Activated CD4-positive, alpha-beta T cell treated with anti-CD3 and anti-CD28 coated beads for 4 hours (primary cell): ENCODE measurements at places on chromosomes 5 and 9.

DNA sequence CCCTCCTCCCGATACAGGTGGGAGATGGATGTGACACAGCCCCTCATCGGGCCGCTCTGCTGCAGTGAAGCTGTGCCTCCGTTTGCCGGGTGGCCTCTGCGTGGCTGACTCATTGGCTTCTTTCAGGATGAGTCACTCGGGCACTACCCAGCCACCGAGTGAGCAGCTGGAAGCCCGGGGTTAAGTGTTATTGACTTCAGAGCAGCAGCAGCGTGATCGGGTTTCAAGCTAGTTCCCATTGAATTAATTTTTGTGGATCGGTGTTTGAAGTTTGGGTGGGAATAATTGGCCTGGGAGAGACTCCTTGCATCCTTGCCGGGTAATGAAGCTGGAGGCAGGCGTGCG is 266.4 kb upstream of the IRX4 start:
- DNase-seq: no peak

DNA sequence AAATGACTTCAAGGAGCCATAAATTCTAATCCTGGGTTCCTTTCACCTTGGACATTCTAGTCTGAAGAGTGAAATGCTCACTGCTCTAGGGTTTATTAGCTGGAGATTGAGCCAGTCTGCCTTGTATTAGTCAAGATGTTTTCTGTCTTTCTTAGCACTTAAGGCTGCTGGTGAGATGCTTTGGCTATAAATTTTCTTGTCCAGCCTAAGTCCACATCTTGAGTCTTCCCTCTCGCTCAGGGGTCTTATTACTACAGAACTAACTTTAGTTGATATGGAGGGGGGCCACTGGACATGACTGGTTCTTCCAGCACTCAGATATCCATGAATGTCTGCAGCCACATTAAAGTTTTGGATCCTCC is 316.4 kb downstream of the ARHGAP26 start:
- no peak for DNase-seq

DNA sequence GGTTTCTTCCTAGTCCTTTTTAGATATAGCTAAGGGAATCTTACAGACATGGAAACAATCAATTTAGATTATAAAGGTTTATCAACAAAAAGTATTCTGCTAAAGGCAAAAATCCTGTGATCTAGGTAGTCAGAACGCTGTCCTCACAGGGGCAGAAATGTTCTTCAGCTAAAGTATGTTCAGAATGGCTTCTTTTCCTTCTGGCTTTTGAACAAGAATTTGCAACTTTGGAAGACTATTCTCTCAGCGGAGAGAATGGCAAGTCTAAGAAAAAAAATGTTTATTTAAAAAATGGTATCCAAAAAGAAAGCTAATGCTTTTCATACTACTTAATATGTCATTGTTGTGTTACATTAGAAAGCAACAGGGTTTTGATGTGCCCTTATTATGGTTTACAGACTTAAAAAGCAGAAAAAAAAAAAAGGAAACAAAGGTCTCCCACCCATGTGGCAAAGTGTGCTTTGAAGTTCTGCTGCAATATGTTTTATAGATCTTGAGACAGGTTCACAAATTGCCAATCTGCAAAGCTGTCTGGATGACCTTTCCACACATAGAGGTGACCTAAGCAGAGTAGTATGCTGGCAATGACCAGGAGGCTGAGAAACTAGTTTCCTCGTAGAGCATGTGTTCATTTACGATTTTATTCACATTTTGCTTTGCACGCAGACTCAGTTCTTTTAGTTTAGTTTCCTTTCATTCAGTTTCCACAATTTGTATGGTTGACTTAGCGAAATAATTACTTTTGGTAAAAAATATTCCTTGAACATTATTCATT is 45.1 kb upstream of the PJA2 start:
- no peak for DNase-seq

DNA sequence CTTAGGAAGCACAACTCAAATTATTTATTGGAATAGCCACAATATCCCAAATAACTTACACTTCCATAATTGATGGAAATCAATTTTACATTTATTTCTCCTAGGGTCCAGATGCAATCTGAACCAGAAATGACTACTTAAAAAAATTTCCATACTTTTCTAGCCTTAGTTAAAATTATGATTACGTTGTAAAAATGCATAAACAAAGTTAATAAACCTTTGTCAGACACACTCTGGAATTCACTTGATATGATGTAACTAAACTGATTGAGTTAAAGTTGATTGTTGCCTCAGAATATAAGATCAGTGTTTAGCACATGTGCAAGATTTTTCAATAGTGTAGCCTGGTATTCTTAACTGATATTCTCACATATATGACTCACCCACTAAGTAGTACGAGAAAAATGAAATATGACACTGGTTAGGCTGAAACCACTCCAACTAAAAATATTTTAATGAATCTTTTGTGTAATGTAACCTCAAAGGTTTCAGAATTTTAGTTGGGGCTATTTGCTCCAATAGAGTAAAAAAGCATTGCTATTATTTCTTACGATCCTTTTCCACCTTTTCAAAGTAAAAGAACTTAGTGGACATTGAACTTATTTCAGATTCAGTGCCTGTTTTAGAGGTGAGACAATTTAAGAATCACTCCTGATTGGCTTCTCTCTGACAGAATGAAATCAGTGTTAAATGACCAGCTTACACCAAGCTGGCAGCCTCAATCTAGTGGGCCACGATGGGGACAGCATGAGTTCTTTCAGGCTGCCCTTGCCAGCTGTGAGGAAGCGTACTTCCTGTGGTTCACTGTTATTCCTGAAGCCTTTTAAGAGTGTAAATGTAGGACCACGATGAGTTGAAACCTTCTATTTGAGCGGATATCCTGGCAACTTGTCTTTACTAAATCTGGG is 277.2 kb upstream of the CDH9 start:
- DNase-seq: no peak

DNA sequence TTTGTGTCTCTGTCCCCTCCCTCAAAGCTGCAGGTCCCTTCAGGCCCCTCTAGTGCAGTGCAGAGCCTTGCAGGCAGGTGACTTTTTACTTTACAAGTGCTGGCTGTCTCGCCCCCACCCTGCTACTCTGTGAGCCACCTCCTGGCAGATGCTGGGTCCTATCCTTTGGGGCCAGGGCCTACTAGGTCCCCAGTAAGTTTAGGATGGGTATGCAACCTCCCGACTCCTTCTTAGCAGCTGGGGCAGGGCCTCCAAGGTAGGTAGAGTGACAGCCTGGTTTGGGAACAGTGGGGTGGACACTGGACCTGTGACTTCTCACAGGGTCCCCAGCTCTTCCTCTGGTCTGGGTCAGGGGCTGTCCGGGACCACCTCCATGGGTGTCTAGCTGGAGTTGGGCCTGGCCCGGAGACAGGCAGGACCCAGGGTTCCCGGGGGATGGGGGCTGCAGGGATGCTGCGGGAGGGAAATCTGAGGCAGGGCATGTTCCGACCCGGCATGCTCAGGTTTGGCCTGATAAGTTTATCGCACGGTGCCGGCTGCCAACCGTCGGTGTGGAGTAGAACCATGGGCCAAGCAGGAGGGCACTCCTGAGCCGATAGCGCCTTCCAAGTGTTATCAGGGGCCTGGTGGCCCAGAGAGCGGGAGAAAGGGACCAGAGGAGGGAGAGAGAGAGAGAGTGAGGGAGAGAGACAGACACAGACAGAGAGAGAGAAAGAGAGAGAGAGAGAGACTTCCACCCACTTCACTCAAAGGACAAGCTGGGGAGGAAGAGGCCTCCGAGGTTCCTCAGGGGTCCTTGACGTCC is 20.5 kb downstream of the GFI1B start:
- DNase-seq: no peak

DNA sequence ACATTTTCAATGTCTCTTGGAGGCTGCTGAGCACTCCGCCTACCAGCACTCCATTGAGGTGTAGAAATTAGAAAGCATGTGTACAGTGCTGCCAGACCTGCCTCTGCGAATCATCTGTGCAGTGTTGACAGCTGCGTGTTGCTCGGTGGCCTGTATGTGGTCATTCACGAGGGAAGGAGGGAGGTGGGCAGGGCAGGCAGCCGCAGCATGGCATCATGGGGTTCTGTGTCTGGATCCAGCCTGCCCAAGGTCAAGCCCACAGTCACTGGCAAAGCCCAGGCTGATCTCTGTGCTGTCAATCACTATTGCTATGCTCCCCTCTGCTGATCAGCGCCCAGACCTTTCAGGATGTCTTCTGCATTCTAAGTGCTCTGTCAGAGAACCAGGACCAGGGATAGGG is 8.0 kb upstream of the PDZD2 start:
- no peak for DNase-seq

DNA sequence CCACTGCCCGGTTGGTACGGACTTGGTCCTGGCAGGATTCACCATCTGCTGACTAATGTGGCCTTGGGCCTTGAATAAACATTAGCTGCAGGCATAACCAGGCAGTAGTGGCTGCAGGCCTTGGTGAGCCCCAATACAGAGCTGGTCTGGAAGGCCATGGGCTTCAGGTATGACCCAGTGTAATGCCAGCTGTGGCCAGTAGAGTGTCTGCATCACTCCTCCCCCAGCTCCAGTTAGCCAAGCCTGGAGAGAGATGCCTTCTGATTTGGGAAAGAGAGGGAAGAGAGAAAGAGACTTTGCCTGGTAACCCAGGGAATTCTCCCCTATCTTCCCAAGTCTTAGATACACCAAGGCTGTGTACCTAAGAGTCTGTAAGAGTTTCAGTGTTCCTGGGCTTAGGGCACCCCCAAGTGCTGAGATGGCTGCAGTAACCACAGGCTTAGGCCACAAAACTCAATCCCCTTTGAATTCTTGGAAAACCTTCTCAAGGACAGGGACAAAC is 5.6 kb upstream of the C5 start:
- no peak for DNase-seq

DNA sequence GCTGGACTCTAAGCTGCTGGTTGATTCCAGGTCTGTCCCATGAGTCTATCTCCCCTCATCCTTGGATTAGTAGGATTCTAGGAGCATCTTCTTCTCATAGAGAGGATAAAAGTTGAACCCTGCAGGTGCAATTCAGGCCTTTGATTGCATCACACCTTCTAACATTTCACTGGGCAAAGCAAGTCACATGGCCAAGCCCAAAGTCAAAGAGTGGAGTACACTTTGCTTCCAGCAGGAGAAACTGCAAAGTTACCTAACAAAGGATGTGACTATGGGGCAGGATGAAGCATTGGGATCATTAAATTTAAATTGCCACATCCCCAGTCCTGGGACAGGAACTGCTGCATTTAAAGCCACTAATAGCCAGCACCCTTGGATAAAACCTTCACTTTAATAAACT is 51.0 kb upstream of the EGFLAM start:
- DNase-seq: no peak

DNA sequence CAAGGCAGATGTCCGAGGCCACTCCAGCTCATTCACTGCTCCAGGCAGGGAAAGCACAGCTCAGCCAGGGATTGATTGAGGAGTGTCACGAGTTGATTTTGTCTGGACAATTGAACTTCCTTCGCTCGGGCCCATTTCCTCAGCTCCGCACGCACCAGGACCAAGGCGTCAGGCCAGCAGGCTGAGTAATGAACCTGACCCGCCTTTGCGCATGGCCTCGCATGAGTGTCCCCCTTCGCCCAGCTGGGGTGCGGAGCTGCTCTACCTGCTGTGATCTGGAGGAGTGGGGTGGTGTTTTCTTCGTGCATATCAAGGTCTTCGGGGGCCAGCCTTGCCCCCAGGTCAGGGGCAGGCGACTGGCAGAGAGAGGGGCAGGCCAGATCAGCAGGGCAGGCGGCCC is 44.0 kb downstream of the VAV2 start:
- DNase-seq: no peak

DNA sequence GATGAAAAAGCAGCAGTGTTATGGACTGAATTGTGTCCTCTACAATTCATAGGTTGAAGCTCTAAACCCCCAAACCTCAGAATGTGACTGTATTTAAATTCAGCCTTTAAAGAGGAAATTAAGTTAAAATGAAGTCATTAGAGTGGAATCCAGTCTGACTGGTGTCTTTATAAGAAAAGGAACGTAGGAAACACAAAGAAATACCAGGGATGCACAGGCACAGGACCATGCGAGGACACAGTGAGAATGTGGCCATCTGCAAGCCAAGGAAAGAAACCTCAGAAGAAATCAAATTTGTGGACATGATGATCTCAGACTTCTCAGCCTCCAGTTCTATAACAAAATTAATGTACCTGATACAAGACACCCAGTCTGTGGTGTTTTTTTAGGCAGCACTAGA is 971.2 kb upstream of the CDH9 start:
- DNase-seq: no peak

- DNase-seq: no peak
Measured at GRCh38 chr5:1188464-1188863, 12.9 kb upstream of the SLC6A19 start.

- peak; percentile 42 for DNase-seq
Measured at GRCh38 chr5:96997265-96997859, 61.5 kb downstream of the LNPEP start.

DNA sequence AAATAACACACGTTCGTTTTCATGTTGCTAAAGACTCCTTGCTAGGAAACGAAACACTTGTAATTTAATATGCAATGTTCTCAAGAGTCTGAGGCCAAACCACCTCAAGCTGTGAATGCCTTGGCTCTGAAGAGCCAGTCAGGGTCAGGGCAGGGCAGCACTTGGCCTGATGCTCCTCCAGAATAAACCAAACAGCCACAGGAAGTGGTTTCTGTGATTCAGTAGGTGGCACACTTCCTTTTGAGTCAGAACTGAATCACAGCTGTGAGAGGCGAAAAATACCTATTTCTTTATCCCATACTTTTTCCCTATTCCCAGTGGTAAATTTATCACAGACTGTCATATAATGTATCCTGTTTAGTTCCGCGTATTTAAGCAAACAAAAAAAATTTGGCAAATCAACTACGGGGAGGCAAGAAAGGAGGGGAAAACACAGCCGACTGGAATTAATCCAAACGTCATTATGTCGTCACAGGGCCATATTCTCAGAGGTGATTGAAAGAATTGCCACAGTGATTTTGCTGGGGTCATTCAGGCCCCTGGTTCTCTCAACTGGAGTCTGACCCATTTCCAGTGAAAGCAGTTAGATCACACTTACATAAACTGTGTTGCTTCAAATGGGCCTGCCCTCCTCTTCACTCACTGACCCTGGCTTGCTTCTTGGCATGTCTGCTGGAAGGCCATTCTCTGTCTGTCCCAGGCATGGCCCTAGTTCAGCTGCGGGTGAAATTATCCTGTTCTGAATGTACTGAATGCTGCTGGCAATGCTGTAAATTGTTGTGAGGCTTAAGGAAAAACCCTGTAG is 71.2 kb downstream of the ARRDC3 start:
- DNase-seq: peak; percentile 67
